ENCODE measurements at places on chromosomes 1 and 21.

GRCh38 chr1:66271904-66272254 is 262.1 kb upstream of the SGIP1 start:
- DNase-seq = no peak

DNA sequence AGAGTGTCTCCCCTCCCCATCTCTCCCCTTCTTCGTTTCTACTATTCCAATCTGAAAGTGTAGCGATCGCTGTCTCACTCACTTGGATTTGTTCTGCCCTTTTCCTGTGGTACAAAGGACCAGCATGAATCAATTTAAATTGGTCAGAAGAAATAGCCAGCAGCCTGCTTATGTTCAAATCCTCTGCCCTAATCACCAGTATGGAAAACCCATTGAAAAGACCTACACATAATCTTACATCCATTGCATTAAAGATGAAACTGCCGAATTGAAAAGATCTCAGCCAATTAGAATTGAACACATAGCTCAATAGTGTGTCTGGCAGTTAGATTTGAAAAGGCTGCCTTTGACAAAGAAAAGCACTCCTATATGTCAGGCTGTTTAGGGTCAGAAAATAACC is 122.6 kb downstream of the TNNI3K start:
- DNase-seq = no peak

DNA sequence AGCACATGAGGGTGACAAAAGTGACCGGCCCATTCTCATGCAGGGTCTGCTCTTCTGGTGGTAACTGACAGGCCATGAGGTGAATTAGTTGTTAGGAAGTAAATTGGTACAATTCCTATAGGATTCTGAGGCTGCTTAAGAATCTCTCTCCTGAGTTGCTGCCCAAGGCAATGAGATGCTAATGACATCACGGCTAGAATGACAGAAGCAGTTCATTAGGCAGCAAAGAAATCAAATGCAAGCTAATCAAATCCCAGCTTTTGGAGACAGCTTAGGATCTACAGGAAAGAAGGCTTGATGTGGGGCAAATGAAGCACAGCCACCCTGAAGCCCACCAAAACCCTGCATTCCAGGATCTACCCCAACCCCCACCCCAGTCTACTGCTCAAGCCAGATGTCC is 265.2 kb downstream of the ASTN1 start:
- no peak for DNase-seq

GRCh38 chr1:23423415-23424292 is 894 bp downstream of the TCEA3 start:
- no peak for DNase-seq

DNA sequence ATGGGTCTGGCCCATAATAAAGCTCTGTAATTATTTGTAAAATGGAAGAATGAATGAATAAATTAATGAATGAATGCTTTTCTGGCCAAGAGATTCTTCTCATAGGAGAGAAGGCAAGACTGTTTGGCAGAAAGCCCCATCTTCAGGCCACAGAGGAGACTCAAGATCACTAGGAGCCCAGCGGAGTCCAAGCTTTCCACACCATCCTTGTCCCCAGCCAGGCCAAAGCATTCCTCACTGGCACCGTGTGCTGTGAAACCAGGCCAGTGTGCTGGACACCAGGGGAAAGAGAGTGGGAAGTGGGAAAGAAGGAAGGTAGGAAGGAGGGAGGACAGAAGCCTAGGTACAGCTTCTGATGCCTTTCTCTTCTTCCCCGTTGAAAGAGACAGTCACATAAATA is 86.4 kb downstream of the PLXNA2 start:
- no peak for DNase-seq

DNA sequence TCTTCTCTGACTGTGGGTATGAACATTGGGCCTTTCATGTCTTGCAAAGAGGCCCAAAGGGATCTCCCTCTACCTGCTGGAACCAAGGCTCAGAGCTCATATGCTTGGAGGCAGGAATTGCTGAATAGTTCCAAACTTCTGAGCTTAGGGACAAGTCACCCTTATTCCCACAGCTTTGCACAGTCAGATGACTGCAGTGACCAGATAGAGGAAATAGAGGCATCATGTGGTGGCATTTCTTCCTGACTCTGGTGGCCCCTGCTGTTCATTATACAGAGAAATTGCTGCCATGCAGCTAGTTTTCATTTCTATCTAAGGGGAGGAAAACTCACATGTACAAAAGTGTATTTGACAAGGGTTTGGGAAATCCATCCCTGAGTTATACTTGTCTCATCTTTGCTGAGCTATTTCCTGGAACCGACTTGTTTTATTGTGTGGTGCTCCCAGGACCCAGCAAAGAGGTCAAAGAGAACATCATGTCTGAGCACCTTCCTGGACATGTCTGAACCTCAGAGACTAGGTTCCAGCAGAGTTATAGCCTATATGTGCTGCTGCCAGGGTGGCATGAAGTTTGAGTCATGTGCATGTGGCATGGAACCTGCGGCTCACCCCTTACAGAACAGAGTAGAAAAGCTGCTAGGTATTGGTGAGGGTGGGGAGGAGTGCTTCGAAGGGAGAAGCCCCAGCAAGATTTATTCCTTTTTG is 131.2 kb downstream of the PIK3R3 start:
- no peak for DNase-seq

- no peak for DNase-seq
Measured at GRCh38 chr1:90317628-90318027, 322.7 kb downstream of the ZNF326 start.

Data from CD4-positive, alpha-beta T cell treated with Interleukin-4 for 4 hours (primary cell).